NCI-H526 (cell line): ENCODE measurements at places on chromosomes 4 and X.

- no peak for DNase-seq
Observed at GRCh38 chr4:5773271-5773555, 62.2 kb downstream of the EVC start.

DNA sequence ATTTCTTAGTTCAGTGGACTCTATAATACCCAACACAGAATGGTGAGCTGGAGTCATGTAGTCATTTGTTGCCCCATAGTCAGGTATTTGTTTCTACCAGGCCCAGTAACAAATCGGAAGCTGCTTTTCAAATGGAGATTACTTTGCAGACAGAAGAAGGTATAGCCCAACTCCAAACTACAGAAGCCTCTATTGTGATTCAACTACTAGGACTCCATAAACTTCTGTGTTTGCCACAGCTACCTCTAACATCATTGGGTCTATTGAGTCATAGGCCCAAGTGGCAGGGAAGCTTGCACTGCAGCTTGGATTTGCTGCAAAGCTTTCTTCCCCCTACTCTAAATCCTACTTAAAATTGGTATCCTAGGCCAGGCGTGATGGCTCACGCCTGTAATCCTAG lies 148.8 kb upstream of the STK26 start:
- no peak for DNase-seq

GRCh38 chr4:182010876-182011275 lies 232.3 kb upstream of the TENM3 start:
- DNase-seq = no peak

DNA sequence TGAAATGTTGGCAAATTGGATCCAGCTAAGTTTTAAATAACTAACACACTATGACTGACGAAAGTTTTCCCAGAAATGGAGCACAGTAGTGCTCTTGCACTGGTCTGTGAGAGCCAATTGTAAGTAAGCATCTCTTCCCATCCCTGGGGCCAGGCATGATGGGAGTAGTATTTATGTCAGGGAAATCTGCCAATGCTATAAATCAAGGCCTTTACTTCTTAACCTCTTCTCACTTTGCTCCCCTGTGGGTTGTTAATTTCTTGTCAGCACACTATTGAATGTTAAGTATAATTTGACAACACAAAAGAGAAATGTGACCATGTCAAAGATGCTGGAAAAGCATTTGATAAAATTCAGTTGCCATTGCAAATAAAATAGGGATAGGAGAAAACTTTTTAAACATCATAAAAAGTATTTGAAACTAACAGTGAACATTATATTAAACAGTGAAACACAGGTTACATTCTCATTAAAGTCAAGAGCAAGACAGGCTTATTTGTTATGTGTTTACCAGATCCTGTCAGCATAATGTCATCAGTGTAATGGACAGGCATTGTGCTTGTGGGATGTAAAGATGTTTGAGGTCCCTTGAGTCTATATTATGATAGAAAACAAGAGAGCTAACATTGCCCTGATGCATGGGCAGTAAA lies 5.0 kb downstream of the F8A1 start:
- no peak for DNase-seq

GRCh38 chr4:75686346-75686745 lies 13.1 kb upstream of the G3BP2 start:
- DNase-seq = no peak

DNA sequence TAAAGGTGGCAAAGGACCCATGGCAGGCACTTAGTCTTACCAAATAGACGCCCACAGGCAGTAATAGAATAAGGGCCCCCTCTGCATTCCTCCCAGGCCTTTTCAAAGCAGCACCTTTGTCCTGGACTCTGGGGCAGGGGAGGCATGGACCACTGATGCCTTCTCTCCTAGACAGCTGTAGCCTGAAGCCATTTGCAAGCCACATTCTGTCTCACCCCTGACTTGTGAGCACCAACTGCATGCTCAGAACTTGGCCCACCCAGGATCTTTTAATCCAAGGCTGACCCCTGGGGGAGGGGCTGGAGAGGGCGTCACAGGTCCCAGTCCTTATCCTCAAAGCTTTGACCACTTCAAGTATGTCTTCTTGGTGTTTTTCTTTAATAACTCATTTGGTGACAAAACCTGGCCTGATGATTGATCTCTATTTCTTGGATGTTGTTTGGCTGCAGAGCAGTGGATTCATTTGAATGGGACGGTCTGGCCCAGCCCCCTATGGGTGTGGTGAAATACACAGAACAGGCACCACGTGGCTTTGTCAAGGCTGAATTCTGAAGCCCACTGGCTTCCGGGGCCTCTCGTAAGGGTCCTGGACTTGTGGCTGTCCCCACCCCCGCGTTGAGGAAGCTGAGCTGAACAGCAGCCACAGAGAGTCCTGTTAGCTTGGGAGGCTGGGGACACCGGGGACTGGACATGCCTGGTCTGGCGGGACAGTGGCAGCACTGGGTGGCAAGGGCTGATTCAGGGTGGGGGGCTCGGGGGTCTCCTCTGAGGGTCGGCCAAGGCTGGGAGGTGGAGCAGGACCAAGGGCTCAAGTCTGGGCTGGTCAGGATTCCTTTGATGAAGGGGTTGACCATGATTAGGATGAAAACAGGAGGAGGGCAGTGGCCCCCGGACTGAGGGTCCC lies 36.6 kb downstream of the ADRA2C start:
- DNase-seq = no peak

- no peak for DNase-seq
Observed at GRCh38 chr4:144371485-144371884, 231.0 kb upstream of the GYPA start.

DNA sequence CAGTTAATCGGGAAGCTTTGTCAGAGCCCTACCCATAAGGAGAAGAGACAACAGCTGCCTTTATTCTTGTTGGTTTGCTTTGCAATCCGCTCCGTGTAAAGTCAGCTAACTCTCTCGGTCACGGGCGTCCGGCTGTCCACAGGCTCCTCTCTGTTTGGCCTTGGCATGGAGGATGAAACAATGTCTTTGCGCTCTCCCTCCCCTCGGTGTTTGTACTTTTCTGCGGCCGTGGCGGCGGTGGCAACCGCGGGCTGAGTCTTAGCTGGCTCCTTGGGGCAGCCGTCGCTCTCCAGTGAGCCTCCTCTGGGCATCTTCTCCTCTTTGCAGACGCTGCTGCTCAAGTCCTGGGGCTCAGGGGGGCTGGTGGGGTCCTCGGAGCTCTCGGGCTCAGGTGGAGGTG lies 10.6 kb upstream of the IRAK1 start:
- no peak for DNase-seq

- no peak for DNase-seq
Observed at GRCh38 chr4:17309567-17310268, 202.2 kb downstream of the QDPR start.

- DNase-seq = no peak
Observed at GRCh38 chrX:130688360-130688759, 214.6 kb downstream of the ENOX2 start.

- no peak for DNase-seq
Observed at GRCh38 chrX:150199803-150200202, 163.3 kb upstream of the MAMLD1 start.
